Stomach (tissue), 19 donors: ENCODE measurements at places on chromosomes 5 and 9. TPM values are rescaled to one million over a fixed set of nuclear protein-coding genes. Genes with fewer than 3 reads are reported as not detected.

GRCh38 chr5:119301210-119301609, 54.6 kb upstream of the TNFAIP8 start:
- no peak for DNase-seq

- DNase-seq: no peak
Measured at GRCh38 chr9:77534376-77535057, 113.6 kb downstream of the GNA14 start.

GRCh38 chr5:177539411-177539810, 15.0 kb downstream of the FAM193B start:
- no peak for DNase-seq

The ANKRD31 gene
- not detected for total RNA-seq

The SKP1 gene
- total RNA-seq: 163 TPM
